Activated naive CD8-positive, alpha-beta T cell treated with anti-CD3 and anti-CD28 coated beads, Interleukin-2, amount 10 ng/mL, durations not matched to agents 7 days and 5 days (primary cell): ENCODE measurements at places on chromosomes 1 and 21. TPM values are rescaled to one million over a fixed set of nuclear protein-coding genes. Genes with fewer than 3 reads are reported as not detected.

STRIP1 gene
- 49.1 TPM for total RNA-seq

C8A gene
- not detected for total RNA-seq

CD2 gene
- 229 TPM for total RNA-seq

HAO2 gene
- not detected for total RNA-seq

TNFRSF9 gene
- total RNA-seq = 3.2 TPM

S100A9 gene
- total RNA-seq = 4.5 TPM

PODN gene
- 0.14 TPM for total RNA-seq

DNA sequence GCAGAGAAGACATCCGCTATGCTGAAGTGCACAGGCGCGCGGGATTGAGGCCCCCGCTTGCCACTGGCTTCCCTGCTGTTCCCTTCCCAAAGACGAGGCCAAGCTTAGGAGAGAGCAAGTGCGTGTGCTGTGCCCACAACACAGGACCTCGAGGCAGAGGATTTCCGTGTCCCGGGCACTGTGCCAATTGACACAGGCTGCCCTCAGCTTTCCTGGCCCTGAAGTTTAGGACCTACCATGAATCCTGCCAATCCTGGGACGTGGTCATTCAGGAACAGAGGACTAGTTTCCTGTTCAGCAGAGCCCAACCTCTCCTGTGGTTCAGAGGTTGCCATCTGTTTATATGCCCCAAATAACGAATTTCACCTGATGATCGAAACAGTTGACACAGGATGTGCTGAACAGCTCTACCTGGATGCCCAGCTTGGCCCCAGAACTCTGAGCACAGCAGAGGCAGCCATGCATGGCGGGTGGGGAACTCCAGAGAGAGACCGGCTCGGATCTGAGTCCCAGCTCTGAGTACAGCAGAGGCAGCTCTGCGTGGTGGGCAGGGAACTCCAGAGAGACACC, 22.0 kb downstream of the SLC37A1 start:
- peaks cover 6% of the 10 kb centered on the region for H3K36me3 ChIP-seq
- H3K27ac ChIP-seq = no peak overlapping the region
- no peaks in the 10 kb centered on the region for H3K27me3 ChIP-seq
- H3K4me1 ChIP-seq = peaks cover 11% of the 10 kb centered on the region
- H3K4me3 ChIP-seq = no peak overlapping the region
- peak; percentile 23 for DNase-seq

- no peak overlapping the region for H3K27ac ChIP-seq
- no peak for DNase-seq
- H3K27me3 ChIP-seq = no peaks in the 10 kb centered on the region
These were observed 31.4 kb downstream of the SLC30A7 start for GRCh38 chr1:100927276-100927675.

GRCh38 chr1:108653431-108654105, 7.3 kb downstream of the HENMT1 start:
- H3K36me3 ChIP-seq = peaks cover 78% of the 10 kb centered on the region
- H3K27me3 ChIP-seq = no peaks in the 10 kb centered on the region
- no peak overlapping the region for H3K4me3 ChIP-seq
- DNase-seq = no peak

GRCh38 chr1:28893403-28894102, 20.8 kb upstream of the EPB41 start:
- no peak overlapping the region for H3K4me3 ChIP-seq
- peaks cover 6% of the 10 kb centered on the region for H3K36me3 ChIP-seq
- no peak for DNase-seq
- no peaks in the 10 kb centered on the region for H3K27me3 ChIP-seq
- H3K27ac ChIP-seq = no peak overlapping the region

GRCh38 chr1:154463512-154463990, 38.5 kb upstream of the TDRD10 start:
- DNase-seq = peak; percentile 44
- H3K36me3 ChIP-seq = no peaks in the 10 kb centered on the region
- peak overlapping the region; percentile 63 for H3K4me3 ChIP-seq
- H3K27me3 ChIP-seq = peaks cover 4% of the 10 kb centered on the region
- H3K4me1 ChIP-seq = peaks cover 21% of the 10 kb centered on the region
- peak overlapping the region; percentile 50 for H3K27ac ChIP-seq

- no peaks in the 10 kb centered on the region for H3K27me3 ChIP-seq
- no peak for DNase-seq
- H3K36me3 ChIP-seq = peaks cover 40% of the 10 kb centered on the region
- peaks cover 68% of the 10 kb centered on the region for H3K4me1 ChIP-seq
- no peak overlapping the region for H3K4me3 ChIP-seq
These were observed 64.5 kb downstream of the LRRC8C start for GRCh38 chr1:89697383-89697782.

GRCh38 chr1:244011786-244012185, 39.3 kb upstream of the ZBTB18 start:
- no peaks in the 10 kb centered on the region for H3K4me1 ChIP-seq
- peaks cover 4% of the 10 kb centered on the region for H3K27me3 ChIP-seq
- no peaks in the 10 kb centered on the region for H3K36me3 ChIP-seq
- DNase-seq = no peak
- no peak overlapping the region for H3K4me3 ChIP-seq

- no peaks in the 10 kb centered on the region for H3K36me3 ChIP-seq
- peaks cover 2% of the 10 kb centered on the region for H3K4me1 ChIP-seq
- H3K27me3 ChIP-seq = no peaks in the 10 kb centered on the region
- no peak for DNase-seq
These were observed 107.4 kb downstream of the PCBP3 start for GRCh38 chr21:45750936-45751335.

GRCh38 chr1:15386164-15386749, 23.4 kb upstream of the EFHD2 start:
- DNase-seq = no peak
- H3K4me1 ChIP-seq = peaks cover 4% of the 10 kb centered on the region
- H3K27me3 ChIP-seq = peaks cover 40% of the 10 kb centered on the region
- no peaks in the 10 kb centered on the region for H3K36me3 ChIP-seq
- no peak overlapping the region for H3K4me3 ChIP-seq

GRCh38 chr1:197510691-197511378, 242.8 kb downstream of the CRB1 start:
- no peak for DNase-seq
- H3K27me3 ChIP-seq = no peaks in the 10 kb centered on the region
- H3K36me3 ChIP-seq = peaks cover 6% of the 10 kb centered on the region
- no peak overlapping the region for H3K4me3 ChIP-seq

DNA sequence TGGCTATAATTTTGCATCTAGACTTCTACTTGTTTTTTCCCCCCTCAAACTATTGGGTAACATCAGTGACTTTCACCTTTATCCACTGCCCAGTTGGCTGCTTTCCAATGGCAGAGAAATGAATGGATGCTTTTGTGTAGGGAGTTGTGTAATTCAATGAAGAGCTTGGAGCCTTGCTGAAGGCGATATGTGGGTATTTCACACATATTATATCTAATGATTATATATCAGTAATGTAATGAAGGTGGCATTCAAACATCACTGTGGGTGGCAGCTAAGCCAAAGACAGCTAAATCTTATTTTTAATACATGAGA, 81.2 kb downstream of the TGFB2 start:
- no peaks in the 10 kb centered on the region for H3K27me3 ChIP-seq
- no peaks in the 10 kb centered on the region for H3K4me1 ChIP-seq
- H3K36me3 ChIP-seq = no peaks in the 10 kb centered on the region
- no peak overlapping the region for H3K4me3 ChIP-seq
- no peak overlapping the region for H3K27ac ChIP-seq
- DNase-seq = no peak

DNA sequence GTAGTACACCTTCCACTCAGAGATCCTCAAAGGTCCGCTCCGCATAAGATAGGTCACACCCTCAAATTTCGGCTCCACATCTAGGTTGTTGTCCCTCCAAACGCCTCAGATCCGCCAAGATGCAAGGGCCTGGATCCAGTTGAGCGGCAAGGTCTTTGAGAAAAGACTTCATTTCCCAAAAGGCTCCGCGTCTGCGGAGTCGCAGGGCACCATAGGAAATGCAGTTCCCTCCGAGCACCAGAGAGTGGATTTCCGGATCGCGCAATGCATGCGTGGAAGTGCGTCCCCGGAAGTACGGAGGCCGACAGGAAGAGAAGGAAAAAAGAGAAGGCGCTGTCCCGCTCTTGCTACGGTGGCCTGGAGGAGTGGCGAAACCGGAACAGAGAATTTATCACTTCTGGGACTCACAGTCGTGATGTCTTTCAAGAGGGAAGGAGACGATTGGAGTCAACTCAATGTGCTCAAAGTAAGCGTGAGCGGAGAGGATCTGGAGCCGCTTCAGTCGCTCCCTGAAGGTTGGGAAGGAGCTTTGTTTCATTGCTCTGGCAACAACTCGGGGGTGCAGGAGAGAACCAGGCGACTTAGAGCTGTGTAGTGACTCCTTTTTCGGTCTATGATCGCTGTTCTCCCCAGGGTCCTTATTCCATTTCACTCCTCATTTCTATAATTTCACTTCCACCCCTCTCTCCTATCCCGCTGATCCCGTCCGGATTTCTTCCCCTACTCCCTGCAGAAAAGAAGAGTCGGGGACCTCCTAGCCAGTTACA, at the start of the genes LYSMD1 and SCNM1:
Gene LYSMD1 (minus strand): TSS at position 165 of the 767 bp plus-strand sequence. CDS start 644 bp downstream, outside the sequence.
Gene SCNM1 (plus strand): TSS at position 407 of the 767 bp plus-strand sequence. CDS start 9 bp downstream, at position 416.
- peaks cover 46% of the 10 kb centered on the region for H3K4me1 ChIP-seq
- peak; percentile 91 for DNase-seq
- no peaks in the 10 kb centered on the region for H3K27me3 ChIP-seq
- H3K36me3 ChIP-seq = peaks cover 31% of the 10 kb centered on the region
- peak within 1 kb of the TSS; percentile 95 for H3K4me3 ChIP-seq

DNA sequence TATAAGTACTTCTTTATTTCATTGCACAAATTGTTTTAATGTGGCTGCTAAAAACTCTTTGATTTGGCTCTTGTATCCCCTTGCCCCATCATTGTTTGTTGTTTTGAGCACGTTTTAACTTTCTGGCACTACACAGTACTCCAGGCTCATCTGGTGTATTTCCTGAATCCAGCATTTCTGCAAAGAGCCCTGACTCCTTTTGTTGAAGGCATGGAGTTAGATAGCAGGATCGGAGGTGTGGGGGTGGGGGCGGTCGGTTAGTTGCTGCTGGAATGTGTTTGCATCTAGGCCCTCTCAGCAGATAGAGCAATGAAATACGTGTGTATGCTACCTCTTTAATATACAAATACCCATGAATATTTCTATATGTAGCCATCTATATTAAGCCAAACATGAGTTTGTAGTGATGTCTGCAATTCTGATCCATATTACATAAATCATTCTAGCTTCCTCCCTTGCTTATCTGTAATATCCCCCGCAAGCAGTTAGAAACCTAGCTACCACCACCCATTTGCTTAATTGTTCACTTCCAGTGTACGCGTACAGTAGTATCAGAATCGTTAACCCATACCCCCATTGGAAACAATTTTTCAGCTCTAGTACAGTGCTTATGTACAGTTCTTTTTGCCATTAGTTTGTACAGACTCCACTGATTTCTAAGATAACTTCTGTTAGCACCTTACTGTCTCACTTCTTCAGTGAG, 106.0 kb downstream of the NOS1AP start:
- H3K27ac ChIP-seq = no peak overlapping the region
- DNase-seq = no peak
- H3K4me1 ChIP-seq = no peaks in the 10 kb centered on the region
- H3K27me3 ChIP-seq = peaks cover 7% of the 10 kb centered on the region
- H3K4me3 ChIP-seq = no peak overlapping the region

DNA sequence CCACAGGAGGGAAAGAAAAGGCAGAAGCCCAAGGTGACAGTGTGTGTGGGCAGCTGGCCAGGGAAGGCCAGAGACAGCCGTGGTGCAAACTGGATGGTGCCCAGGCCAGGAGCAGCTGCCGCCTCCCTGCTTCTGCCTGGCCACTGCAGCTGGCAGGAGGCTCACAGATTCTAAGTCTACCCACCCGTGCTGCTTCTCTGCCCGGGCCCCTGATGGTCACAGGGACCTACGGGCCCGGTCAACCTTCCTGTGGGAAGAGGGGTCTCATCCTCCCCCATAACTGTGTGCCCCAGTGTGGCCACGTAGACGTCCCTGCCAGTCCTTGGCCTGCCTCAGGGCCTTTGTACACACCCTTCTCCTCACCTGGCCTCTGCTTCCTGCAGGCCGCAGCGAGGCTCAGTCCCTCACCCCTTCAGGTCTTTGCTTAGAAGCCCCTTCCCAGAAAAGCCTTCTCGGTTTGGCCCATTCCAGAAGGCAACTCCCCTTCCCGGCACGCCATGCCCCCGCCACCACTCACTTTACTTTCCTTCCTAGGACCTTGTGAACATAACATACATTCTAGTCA, 192.6 kb upstream of the AJAP1 start:
- no peaks in the 10 kb centered on the region for H3K4me1 ChIP-seq
- no peak overlapping the region for H3K4me3 ChIP-seq
- no peaks in the 10 kb centered on the region for H3K36me3 ChIP-seq
- no peaks in the 10 kb centered on the region for H3K27me3 ChIP-seq
- no peak for DNase-seq
- no peak overlapping the region for H3K27ac ChIP-seq

- no peak for DNase-seq
- no peaks in the 10 kb centered on the region for H3K36me3 ChIP-seq
- no peak overlapping the region for H3K4me3 ChIP-seq
- peaks cover 46% of the 10 kb centered on the region for H3K4me1 ChIP-seq
- H3K27ac ChIP-seq = no peak overlapping the region
These were observed 152.9 kb upstream of the EDN2 start for GRCh38 chr1:41637367-41637766.

DNA sequence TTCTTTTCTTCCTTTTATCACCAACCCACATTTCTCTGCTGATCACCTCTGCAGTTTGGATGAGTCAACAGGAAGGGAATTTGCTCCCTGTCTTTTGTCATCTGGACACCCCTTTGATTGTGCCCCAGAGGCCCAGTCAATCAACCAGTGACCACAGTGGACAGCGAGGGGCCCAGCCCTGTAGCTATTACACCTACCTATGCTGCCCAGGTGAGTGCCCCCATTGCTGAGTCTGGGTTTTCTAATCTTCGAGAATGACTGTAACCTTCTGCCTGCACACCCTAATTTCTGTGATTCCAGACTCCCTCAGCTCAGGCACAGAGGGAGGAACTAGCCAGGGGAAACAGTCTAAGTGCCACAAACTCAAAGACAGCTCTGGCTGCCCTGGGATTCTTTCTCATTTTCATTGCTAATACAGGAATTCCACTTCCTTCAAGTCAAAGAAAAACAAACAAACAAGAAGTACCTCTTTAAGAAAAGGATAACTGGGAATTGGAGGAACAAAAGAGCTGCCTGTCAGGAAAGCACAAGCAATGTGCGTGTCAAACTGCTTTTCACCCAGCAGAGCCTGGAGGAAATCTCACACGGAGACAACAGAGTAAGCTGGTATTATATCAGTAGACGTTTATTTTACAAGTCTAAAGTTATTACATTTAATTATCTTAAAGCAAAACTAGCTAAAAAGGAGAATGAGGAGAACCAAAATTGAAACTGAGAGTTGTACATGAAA, 311.1 kb downstream of the AJAP1 start:
- H3K36me3 ChIP-seq = no peaks in the 10 kb centered on the region
- no peak overlapping the region for H3K27ac ChIP-seq
- no peaks in the 10 kb centered on the region for H3K4me1 ChIP-seq
- H3K27me3 ChIP-seq = no peaks in the 10 kb centered on the region
- no peak for DNase-seq
- no peak overlapping the region for H3K4me3 ChIP-seq

DNA sequence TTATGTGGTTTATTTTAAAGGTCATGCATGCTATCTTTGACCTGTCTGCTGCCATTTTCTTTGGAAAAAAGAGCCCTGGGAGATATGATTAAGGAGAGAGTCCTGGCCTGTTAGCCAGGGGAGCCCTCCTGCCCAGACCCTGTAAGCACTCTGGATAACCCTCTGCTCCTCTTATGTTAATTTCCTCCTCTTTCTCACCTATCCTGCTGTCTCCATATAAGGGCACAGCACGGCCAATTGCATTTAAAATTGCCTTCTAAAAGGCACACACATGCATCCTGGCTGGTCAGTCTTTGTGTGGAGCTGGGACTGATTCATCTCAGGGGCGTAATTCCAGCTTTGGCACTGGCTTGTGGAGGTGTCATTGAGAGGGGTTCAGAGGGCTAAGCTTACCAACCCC, 158.9 kb downstream of the ST6GALNAC5 start:
- no peak for DNase-seq
- peaks cover 17% of the 10 kb centered on the region for H3K27me3 ChIP-seq
- no peaks in the 10 kb centered on the region for H3K4me1 ChIP-seq
- no peaks in the 10 kb centered on the region for H3K36me3 ChIP-seq
- no peak overlapping the region for H3K4me3 ChIP-seq
